ENCODE measurements at places on chromosomes 5 and 9. TPM values are rescaled to one million over a fixed set of nuclear protein-coding genes. Genes with fewer than 3 reads are reported as not detected.

Gene ZNF454
- 8.2 TPM for total RNA-seq

Gene SPINK5
- 1.6 TPM for total RNA-seq

Gene CD72
- total RNA-seq = 3.3 TPM

Gene CCNO
- 10.5 TPM for total RNA-seq

Gene PCDHGA11
- 6.9 TPM for total RNA-seq

Gene OR13F1
- total RNA-seq = not detected

Gene AKNA
- 7.3 TPM for total RNA-seq

Gene PGM5
- total RNA-seq = 6.9 TPM

Gene IL3
- not detected for total RNA-seq

Gene HAND1
- not detected for total RNA-seq

Gene TLX3
- total RNA-seq = not detected

Gene EGFLAM
- total RNA-seq = 4.6 TPM

Gene ALG2
- total RNA-seq = 58.6 TPM

Gene PCDHAC1
- 4.0 TPM for total RNA-seq

Gene SOHLH1
- total RNA-seq = not detected

Gene LCN2
- 24.6 TPM for total RNA-seq

Gene ZNF300
- 4.7 TPM for total RNA-seq

Gene MRPL41
- 32.9 TPM for total RNA-seq

Gene POU5F2
- 5.3 TPM for total RNA-seq

Gene TXNDC8
- total RNA-seq = not detected

Gene RORB
- total RNA-seq = 1.3 TPM

Gene BARX1
- 0.26 TPM for total RNA-seq

Gene POLR3G
- not detected for total RNA-seq

Gene PDLIM4
- 4.2 TPM for total RNA-seq

Gene DMGDH
- total RNA-seq = 7.3 TPM

Gene FRMD3
- total RNA-seq = 2.1 TPM

Gene COX7C
- total RNA-seq = 171 TPM

Gene CD74
- 130 TPM for total RNA-seq

All from body of pancreas (tissue), 4 donors.